ENCODE measurements at places on chromosomes 12 and 14. TPM values are rescaled to one million over a fixed set of nuclear protein-coding genes. Genes with fewer than 3 reads are reported as not detected.

SOX5 gene
- total RNA-seq, result not detected

GOLGA3 gene
- 46.0 TPM for total RNA-seq

OR6C2 gene
- total RNA-seq, result not detected

DNA sequence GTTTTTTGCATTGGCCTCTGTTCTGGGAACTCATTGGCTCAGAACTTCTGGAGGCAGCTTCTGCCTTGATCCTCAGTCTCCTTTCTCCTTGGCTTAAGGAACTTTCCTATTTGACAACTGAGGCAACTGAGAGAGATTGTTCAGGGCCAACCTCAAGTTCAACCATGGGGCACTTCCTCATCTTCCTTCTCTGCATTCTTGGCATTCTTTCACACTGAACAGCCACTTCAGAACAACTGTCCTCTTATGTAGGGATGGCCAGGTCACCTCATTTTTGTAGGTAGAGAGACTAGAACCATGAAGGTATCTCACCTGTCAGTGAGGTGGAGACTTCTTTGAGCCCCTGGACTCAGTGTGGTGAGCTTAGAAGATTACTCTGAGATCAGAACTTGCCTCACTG lies 63.0 kb upstream of the NRXN3 start:
- no peak for DNase-seq

DNA sequence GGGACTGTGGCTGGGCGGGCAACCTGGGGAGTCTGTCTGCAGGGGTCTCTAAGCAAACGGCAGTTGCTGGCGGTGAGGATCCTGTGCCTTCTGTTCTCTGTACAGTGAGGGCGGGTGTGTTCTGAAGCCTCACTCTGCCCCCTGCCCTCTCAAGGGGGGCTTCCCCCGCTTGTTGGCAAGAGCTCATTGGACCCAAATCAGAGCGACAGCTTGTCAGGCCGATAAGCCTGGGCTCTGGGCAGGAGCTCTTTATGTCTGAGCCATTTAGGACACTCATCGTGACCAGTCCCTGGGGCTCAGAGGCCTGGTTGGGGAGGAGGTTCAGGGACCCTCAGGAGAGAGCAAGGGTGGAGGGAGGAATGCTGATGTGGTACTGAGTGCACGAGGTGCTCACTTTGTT lies 136.0 kb downstream of the TSPAN9 start:
- no peak for DNase-seq

DNA sequence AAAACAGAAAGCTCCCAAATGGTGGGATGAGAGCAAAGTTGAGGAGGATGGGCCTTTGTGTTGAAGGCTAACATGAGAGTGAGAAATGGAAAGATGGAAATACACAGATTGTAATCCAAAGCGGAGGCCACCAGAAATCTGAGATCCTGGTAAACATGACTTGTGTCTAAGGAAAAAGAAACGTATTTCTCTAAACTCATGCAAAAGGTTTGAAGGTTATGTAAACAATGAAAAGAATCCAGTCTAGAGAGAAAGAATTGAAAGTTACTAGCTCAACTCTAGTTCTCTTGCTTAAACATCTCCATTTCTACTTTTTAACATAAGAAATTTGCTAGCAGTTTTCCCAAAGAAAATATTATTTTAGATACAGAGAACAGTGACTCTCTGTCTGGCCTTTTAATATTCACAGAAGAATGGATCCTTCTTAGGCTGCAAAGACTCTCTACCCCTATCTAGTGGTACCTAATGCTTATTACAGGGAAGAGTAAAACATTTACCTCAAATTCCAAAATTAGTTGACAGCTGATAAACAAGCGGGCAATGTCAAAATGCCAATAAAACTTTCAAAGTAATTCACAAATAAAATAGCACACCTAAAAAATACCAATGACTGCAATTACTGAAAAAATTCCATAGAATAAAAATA lies 75.8 kb upstream of the SOX5 start:
- no peak for DNase-seq

DNA sequence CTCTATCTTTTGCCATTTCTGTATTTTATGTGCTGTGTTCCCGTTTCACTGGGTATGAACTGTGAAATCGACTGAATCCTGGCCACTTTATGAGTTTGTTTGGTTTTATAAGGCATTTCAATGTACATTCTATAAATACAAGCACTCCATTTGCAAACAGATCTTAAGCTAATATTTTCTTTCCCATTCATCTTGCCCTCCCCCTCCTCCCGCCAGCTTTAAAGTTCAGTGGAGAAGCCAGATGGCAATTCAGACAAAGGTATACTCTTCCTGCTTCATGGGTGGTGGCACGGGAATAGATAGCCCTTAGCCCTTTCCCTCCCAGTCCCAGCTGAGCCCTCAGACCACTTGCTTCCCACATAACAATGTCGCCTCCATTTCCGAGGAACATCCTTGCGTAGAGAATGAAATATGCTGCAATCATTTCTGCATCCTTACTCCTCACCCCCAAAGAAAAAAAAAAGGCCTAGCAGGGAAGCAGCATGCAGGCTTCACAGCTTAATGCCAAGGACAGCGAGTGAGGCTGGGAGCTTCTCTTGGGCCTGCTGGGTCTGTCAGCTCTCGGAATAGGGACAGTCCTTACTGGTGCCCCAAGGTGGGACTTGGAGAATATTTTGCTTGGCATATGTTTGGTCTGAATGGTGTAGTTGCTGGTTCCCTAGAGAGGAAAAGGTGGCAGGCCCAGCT lies 52.8 kb upstream of the SRSF5 start:
- DNase-seq, result no peak

Data from Caki2 (cell line).